ENCODE measurements at places on chromosomes 11 and 22. TPM values are rescaled to one million over a fixed set of nuclear protein-coding genes. Genes with fewer than 3 reads are reported as not detected.

OR52J3 gene
- not detected for total RNA-seq

MS4A4A gene
- not detected for total RNA-seq

LYVE1 gene
- total RNA-seq = not detected

SCGB1D4 gene
- total RNA-seq = not detected

OR4C3 gene
- not detected for total RNA-seq

DNA sequence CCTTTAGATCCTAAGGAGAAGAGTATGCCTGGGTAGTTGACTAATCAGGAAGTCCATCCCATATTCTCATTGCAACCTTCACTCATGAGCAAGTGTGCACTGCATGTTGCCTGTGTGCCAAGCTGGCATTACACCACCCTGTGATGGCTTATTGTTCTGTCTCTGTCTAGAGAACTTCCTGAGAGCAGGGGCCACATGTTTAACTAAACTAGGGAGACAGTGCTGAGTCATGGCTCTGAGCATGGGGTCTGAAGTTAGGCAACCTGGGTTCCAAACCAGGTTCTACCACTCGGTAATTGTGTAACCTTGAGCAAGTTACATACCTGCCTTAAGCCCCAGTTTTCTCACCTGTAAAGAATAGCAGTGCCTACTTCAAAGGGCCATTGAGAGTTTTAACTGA, 39.6 kb downstream of the CSNK2A3 start:
- no peaks in the 10 kb centered on the region for H3K36me3 ChIP-seq
- DNase-seq = peak; percentile 55
- no peak overlapping the region for H3K4me3 ChIP-seq
- H3K27me3 ChIP-seq = no peaks in the 10 kb centered on the region

- no peak overlapping the region for H3K4me3 ChIP-seq
- DNase-seq = peak; percentile 16
Measured at GRCh38 chr22:20243537-20244249, 24.4 kb downstream of the RTN4R start.

GRCh38 chr11:130905512-130905911, 10.8 kb downstream of the SNX19 start:
- H3K27me3 ChIP-seq = no peaks in the 10 kb centered on the region
- H3K4me3 ChIP-seq = no peak overlapping the region
- H3K4me1 ChIP-seq = peaks cover 11% of the 10 kb centered on the region
- no peak for DNase-seq
- H3K27ac ChIP-seq = no peak overlapping the region

DNA sequence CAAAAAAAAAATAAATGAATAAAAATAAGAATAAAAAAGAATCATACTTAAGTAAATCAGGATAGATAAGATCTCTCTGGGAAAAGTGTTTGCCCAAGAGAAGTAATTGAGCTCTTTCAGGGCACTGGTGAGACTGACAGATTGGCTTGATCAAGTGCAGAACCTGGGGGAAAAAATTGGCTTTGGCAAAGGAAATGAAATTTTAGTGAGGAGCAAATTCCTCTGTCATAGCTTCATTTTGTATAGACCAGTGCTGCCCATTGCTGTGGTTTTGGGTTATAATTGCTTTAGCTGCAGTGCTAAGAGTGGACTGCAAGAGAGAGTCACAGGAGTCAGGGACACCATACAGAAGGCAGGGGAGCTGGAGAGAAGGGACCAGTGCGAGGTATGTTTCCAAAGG, 35.7 kb downstream of the SFI1 start:
- no peaks in the 10 kb centered on the region for H3K27me3 ChIP-seq
- no peaks in the 10 kb centered on the region for H3K36me3 ChIP-seq
- H3K27ac ChIP-seq = no peak overlapping the region
- DNase-seq = no peak
- H3K4me3 ChIP-seq = no peak overlapping the region
- H3K4me1 ChIP-seq = no peaks in the 10 kb centered on the region

DNA sequence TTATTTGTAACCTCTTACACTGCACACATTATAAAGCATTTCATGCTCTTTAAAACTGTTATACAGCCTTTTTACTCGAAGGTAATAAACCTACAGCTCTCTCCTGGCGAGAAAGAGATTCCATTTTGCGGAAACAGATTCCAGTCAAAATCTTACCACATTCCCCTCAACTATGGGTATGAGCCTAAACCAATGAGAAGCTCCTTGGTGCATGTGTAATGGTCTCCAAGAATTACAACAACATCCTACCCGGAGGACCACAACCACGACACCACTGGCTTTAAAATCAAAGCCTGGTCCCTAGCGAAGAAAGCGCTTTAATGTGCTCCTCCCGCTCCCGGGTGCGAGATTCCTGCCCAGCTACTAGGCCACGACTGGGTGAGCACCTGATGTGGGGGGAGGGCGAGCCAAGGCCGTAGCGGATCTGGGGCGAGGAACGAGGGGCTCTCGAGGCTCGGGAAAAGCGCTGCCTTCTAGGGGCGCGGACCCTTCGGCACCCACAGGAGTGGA, 821 bp downstream of the CELF1 start:
- H3K4me3 ChIP-seq = peak overlapping the region; percentile 90
- peak; percentile 35 for DNase-seq
- peaks cover 46% of the 10 kb centered on the region for H3K36me3 ChIP-seq
- H3K27ac ChIP-seq = peak overlapping the region; percentile 85
- H3K27me3 ChIP-seq = no peaks in the 10 kb centered on the region

DNA sequence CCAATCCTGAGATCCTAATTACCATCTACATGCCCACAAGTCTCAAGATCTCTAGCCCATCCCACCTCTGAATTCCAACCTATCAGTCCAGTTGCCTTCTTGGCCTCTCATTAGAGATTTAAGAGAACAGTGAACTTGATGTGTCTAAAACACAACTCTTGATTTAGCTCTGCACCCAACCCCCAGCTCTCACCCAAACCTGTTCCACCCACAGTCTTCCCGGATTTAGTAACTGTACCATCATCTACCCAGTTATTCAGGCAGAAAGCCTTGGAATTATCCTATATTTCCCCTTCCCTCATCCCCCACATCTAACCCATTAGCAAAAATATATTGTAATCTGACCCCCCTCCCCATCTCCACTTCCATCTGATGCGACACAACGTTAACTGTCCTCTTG, 24.0 kb upstream of the YWHAH start:
- no peak overlapping the region for H3K4me3 ChIP-seq
- H3K27me3 ChIP-seq = peaks cover 9% of the 10 kb centered on the region
- no peaks in the 10 kb centered on the region for H3K4me1 ChIP-seq
- no peak overlapping the region for H3K27ac ChIP-seq
- H3K36me3 ChIP-seq = no peaks in the 10 kb centered on the region

DNA sequence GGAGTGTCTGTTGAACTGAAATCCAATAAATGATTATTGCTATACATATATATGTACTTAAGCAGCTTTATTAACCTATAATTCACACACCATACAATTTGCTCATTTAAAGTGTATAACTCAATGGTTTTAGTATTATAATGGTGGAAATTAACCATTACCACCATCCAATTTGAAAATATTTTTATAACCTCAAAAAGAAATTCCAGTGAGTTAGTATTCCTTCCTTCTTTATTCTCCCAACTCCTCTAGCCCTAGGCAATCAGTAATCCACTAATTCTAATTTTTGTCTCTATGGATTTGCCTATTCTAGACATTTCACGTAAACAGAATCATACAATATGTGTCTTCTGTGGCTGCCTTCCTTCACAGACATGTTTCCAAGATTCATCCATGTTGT, 64.8 kb downstream of the MAPK1 start:
- H3K4me3 ChIP-seq = no peak overlapping the region
- H3K36me3 ChIP-seq = peaks cover 11% of the 10 kb centered on the region
- DNase-seq = no peak
- H3K4me1 ChIP-seq = no peaks in the 10 kb centered on the region
- H3K27me3 ChIP-seq = no peaks in the 10 kb centered on the region

DNA sequence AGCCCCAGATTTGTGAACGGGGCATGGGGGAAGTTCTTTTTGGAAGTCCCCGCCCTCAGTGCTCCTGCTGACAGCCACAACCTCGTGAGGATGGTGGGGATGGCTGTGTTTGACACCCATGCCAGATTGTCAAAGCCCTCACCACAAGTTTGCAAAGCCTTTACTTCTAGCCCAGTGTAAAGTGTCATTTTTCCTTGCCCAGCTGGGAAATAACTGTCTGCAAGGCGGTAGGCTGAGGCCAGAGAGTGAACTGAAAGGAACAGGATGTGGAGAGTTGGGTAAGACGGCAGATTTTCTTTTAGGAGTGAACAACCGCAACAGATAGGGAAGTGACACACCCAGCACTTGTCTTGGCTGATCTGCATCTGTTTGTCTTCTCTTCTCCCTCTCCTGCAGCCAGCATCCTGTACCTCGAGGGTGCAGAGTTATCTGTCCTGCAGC, 13.6 kb downstream of the IL17RA start:
- no peaks in the 10 kb centered on the region for H3K27me3 ChIP-seq
- H3K36me3 ChIP-seq = no peaks in the 10 kb centered on the region
- no peaks in the 10 kb centered on the region for H3K4me1 ChIP-seq
- no peak for DNase-seq
- no peak overlapping the region for H3K4me3 ChIP-seq
- no peak overlapping the region for H3K27ac ChIP-seq

DNA sequence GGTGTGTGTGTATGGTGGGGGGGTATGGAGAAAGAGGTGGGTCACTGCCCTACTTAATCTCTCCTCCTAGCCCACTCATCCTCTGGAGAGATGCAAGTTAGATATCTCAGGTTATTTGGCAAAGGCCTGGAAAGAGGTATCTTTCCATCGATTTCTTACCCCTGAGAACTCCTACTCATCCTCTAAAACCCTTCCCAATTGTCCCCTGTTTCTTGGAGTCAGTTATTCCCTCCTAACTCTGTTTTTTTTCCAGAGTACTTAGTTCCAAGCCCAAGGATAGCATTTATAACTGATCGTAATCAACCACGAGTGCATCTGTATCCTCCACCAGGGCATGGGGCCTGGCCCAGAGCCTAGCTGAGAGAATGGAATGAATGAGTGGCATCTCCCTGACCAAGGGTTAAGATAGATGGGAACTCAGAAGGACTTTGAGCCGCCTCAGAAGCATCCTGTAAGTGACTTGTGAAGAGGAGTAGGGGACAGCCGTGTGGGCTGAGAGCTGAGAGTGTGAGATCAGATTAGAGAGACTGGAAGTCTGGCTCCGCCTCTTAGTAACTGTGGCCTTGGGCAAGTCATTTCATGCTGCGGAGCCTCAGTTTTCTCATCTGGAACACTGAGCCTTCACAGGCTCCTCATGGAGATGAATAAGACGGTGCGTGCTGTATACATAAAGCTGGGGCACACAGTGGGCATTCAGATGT, 16.2 kb downstream of the CD6 start:
- peaks cover 16% of the 10 kb centered on the region for H3K4me1 ChIP-seq
- peaks cover 16% of the 10 kb centered on the region for H3K27me3 ChIP-seq
- H3K36me3 ChIP-seq = peaks cover 6% of the 10 kb centered on the region
- H3K4me3 ChIP-seq = no peak overlapping the region

- H3K36me3 ChIP-seq = peaks cover 33% of the 10 kb centered on the region
- peak; percentile 46 for DNase-seq
- H3K4me1 ChIP-seq = peaks cover 6% of the 10 kb centered on the region
- peak overlapping the region; percentile 94 for H3K4me3 ChIP-seq
Measured at GRCh38 chr11:77590194-77590782, 535 bp downstream of the AQP11 start.
